GM13977 (cell line): ENCODE measurements at places on chromosomes 4 and X.

- DNase-seq, result peak; percentile 36
Observed at GRCh38 chr4:9812501-9813340, 31.3 kb downstream of the DRD5 start.

GRCh38 chr4:178462710-178463109 lies 1020.5 kb upstream of the AGA start:
- DNase-seq, result no peak

DNA sequence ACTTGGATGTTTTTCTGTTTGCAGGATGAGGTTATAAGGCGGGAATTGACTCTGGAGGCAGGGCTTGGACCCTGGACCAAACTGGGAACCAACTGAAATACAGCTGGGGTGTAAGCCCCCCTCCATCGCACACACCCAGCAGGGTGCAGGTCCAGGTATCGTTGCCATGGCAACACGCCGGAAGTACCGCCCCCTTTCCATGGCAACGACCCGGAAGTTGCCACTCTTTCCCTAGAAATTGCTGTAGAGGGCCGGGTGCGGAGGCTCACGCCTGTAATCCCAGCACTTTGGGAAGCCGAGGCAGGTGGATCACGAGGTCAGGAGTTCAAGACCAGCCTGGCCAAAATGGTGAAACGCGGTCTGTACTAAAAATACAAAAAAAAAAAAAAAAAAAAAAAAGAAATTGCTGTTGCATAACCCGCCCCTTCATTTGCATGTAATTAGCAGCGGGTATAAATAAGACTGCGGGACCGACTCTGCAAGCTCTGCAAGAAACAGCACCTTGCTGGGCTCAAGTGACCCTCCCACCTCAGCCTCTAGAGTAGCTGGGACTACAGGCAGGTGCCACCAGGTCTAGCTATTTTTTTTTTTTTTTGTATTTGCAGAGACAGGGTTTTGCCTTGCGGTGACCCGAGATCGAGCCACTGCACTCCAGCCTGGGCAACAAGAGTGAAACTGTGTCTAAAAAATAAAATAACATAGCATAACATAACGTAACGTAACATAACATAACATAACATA lies 139.6 kb downstream of the CRLF2 start:
- no peak for DNase-seq

GRCh38 chrX:78165425-78165824 lies 26.0 kb upstream of the TAF9B start:
- no peak for DNase-seq

DNA sequence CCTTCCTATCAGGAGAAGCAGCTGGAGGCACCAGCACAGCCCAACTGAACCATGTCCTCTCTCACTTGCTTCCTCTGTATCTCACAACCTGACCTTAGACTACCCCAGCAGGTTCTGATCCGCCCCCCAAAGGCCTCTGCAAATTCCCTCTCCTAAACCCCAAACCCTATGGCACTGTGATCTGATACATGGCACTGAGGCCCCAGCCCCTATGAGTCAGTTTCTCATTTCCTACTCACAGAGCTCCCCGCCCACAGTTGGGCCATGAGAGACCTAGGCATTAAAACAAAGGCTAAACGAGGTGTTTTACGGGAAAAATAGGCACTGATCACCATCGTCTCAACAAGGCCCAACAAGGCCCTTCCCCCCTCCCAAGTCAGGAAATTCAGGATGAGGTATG lies 19.1 kb downstream of the SASH3 start:
- DNase-seq, result no peak

DNA sequence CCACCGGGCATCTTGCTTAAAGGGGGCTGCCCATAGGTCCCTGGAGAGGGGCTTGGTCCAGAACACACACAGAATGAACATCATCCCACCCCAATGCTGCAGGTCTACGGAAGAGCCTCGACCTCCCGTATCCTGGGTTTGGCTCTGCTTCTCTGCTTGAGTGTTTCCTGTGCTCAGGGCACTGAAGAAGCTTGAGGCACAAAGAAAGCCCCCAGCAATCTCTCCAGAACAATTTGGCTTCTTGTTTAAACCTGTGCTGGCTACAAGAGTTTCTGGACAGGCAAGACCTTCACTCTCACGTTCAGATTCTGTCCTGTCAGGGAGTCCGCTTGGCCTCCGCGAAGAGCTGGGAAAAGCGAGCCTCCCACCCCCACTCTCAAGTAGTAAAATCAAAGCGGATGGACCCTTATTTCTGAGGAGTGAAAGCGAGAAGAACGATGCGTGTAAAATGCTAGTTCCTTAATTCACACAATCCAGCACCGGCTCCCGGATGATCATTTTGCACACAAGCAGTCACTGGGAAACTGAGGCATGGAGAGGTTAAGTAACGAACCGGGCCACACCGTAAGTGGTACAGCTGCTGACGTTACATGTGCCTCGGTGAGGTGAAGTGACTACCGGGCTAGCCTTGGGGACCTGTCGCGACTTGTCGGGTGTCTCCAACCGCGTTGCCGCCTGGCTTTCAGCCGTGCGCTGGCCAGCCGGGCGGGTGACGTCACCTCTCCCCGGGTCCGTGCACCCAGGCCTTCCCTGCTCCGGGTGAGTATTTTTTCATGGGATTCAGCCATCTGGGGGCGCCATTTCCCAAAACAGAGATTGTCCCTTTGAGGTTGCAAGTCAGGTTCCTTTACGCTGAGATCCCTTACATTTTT lies 3.1 kb upstream of the SFRP2 start:
- DNase-seq, result peak; percentile 43

DNA sequence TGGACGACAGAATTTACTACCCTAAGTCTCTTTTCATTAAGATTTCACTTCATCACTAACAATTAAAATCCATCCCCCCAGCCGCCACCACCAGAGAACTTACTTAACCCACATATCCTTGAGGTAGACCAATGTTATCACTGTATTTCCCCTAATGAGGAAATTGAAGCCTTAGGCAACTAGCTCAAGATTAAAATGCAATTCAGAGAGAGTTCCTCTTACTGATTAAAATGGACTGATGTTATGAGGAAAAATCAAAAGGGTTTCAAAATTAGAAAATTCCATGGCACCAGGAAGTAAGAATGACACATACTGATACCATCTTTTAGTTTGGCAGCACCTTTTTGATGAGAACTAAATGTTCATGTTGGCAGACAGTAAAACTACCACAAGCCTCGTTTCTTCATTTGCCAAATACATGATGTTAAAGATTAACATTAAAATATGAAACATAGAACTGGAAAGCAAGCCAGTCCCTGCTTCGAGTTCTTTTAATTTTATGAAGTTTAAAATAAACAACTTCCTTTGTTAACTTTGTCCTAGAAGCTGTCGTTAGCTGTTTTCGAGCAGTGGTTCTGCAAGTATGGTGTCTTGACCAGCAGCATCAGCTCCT lies 69.3 kb upstream of the CCDC160 start:
- DNase-seq, result no peak
